ENCODE measurements at places on chromosomes 2 and 18. TPM values are rescaled to one million over a fixed set of nuclear protein-coding genes. Genes with fewer than 3 reads are reported as not detected.

The CD226 gene
- total RNA-seq, result 0.68 TPM

The SERPINB3 gene
- not detected for total RNA-seq

The STPG4 gene
- total RNA-seq, result not detected

GRCh38 chr2:70211595-70211994 lies 20.8 kb upstream of the C2orf42 start:
- DNase-seq, result no peak

GRCh38 chr2:138090330-138090729 lies 126.1 kb downstream of the HNMT start:
- no peak for DNase-seq

DNA sequence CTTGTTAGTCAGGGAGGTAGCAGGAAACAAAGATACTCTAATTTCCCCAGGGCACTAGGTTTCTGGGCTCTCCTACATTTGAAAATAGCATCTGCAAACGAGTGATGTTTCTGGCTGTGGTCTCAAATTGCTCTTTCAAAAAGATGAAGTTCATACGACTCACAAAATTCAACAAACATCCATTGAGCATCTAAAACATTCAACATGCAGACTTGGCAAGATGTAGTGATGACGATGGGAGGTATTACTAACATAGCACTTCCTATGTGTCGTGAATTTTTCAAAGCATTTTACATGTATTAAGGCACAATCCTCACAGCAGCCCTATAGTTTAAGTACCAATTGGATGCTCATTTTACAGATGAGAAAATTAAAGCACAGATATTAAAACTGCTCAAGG lies 5.2 kb downstream of the CCBE1 start:
- DNase-seq, result no peak

Measured in thoracic aorta (tissue), 2 donors.